ENCODE measurements at places on chromosomes 5 and 9. TPM values are rescaled to one million over a fixed set of nuclear protein-coding genes. Genes with fewer than 3 reads are reported as not detected.
A peak's percentile ranks its signal among the peaks of the same experiment; 100 is the strongest.

Gene IL31RA
- total RNA-seq = 1.0 TPM

- no peak overlapping the region for H3K27ac ChIP-seq
- no peak for DNase-seq
- H3K4me1 ChIP-seq = no peaks in the 10 kb centered on the region
- no peak overlapping the region for H3K4me3 ChIP-seq
- peaks cover 5% of the 10 kb centered on the region for H3K36me3 ChIP-seq
- H3K27me3 ChIP-seq = no peaks in the 10 kb centered on the region
Observed at GRCh38 chr5:93736284-93736683, 5.1 kb downstream of the POU5F2 start.

Gene CENPK
- 7.9 TPM for total RNA-seq

- no peak overlapping the region for H3K4me3 ChIP-seq
- no peak for DNase-seq
- H3K4me1 ChIP-seq = no peaks in the 10 kb centered on the region
- no peak overlapping the region for H3K27ac ChIP-seq
- H3K27me3 ChIP-seq = no peaks in the 10 kb centered on the region
- H3K36me3 ChIP-seq = no peaks in the 10 kb centered on the region
Observed at GRCh38 chr5:117204926-117205869, 630.6 kb upstream of the SEMA6A start.

Gene GRM6
- total RNA-seq = not detected

Gene PCDHGC3
- total RNA-seq = 30.0 TPM

DNA sequence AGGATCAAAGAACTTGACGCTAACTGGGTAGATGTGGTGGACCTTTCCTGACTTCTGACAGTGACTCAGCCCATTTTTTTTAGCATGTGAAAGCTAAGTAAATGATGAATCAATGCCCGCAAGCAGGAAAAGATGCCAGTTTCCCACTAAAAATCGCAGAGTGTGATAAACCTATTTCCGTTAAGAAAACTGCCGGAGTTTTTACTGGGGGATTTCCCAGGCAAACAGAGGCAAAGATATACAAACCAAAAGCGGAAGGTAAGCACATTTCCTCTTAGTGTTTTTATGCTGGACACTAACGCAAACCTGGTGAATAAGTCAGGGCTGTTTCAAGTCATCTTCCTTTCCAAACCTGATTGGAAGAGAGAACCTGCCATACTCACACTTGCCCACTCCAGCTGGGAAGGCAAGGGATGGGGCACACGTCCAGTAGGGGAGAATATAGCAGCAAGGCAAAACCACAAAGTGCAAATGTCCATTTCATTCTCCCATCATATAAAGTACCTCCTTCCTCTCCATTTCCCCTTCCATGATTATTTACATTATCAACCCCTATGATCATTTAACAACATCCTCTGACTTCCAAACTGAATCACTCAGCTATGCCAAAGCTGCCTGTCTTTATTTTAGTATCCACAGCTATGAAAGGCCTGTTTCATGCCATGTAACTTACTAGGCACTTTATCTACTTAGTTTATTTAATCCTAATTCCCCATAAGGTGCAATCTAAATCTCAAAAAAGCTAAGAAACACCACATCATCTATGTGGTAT is 349.7 kb upstream of the RFX3 start:
- H3K27me3 ChIP-seq = no peaks in the 10 kb centered on the region
- H3K36me3 ChIP-seq = no peaks in the 10 kb centered on the region
- no peak for DNase-seq
- H3K4me1 ChIP-seq = no peaks in the 10 kb centered on the region

Gene BHMT
- total RNA-seq = 0.64 TPM

Gene ROR2
- 7.3 TPM for total RNA-seq

DNA sequence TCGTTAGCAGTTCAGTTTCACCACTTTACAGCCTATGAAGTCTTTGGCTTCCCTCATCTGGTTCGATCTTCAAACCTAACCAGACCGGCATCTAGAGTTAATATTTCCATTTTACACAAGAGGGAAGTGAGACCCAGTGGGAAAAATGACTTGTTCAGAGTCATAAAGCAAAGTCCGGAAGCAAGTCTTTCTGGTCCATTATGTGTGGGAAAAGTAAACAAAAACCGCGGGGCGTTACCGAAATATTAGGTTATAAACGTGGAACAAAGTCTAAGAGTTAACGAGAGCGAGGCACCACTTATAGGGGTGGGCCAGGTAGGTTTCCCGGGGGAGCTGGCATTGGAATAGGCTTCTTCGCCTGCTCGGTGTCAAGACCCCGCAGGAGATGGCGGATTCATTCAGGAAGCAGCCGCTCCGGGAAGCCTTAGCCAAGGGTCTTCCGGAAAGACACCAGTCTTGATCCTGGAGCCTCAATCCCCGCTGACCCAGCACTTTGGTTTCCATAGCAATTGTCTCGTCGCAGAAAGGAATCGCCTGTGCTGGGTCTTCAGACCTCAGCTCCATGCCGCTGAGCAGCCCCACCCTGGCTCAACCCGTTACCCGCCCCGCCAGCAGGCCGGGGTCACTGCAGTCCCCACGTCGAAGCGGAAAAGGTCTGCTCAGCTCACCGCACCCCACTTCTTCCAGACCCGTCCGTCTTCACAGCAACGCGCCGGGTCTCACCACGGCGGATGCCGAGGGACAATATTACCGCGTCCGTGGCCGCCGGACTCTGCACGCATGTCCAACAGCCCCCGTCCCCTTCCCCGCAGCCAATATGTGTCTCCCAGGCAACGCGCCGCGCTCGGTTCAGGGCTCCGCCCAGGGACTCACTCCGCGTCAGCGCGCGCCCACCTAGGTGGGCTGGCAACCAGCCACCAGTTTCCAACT is at the start of gene C5orf52:
TSS of gene C5orf52 (plus strand) at position 872 of the 930 bp plus-strand sequence. CDS start 82 bp downstream, outside the sequence.
- H3K27ac ChIP-seq = no peak within 1 kb of the TSS
- no peak for DNase-seq
- H3K4me3 ChIP-seq = peak within 1 kb of the TSS; percentile 55

DNA sequence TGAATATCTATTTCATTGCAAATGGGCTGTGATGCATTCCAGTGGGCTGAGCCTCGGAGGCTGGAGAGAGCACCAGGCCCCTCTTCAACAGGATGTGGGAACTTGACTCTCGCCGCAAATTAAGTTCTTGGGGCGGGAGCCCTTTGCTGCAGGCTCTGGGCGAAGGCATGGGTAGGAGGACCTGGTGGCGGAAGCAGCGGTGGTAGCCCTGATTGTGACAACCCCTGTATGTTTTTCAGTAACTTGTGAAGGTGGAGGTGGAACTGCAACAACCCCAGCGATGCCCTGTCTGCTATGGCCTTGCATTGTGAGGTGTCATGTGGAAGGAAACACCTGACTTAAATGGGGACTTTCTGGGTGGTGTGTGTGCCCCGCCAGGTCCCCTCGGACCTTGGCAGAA is 9.4 kb downstream of the FYB1 start:
- H3K36me3 ChIP-seq = no peaks in the 10 kb centered on the region
- H3K27me3 ChIP-seq = no peaks in the 10 kb centered on the region
- H3K4me1 ChIP-seq = no peaks in the 10 kb centered on the region
- no peak for DNase-seq

Data from suprapubic skin (tissue), 4 donors.